ENCODE measurements at places on chromosomes 5 and 9.

DNA sequence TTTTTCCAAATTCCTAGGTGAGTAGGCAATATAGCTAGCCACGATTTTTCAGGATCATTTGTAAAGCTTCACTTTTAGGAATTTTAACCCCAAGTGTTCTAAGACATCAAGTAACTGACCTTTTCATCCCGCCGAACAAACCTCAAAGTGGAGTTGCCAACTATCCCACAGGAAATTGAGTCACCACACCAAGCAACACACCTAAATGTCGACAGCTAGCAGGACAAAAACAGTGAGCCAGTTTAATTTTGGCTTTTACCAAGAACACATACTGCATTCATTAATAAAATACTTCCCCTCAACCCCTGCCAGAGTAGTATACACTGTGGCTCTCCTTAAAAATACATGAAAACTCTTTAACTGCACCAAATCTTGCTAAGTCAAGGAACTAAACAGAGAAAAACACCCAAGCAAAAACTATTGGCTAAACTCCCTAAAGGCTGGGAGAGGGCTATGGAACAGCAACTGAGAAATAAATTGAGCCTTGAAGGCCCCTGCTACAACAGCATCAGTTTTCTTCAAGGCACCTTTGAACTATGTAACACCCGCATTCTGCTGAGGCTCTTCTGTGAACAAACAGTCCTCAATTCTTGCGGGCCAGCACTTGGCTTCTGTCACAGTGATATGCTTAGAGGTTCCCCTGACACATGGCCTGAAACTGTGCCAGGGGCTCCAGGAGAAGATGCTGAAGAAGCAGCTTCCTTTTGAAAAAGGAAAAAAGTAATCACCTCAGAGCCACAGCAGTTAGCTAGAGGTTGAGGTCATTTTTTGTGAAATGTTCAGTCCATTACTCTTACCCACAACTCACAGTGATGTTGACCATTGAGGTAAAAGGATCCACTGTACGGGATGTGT is 459.6 kb downstream of the RAB3C start:
- DNase-seq, result no peak

- no peak for DNase-seq
These were observed 14.8 kb downstream of the NDST1 start for GRCh38 chr5:150522504-150523414.

DNA sequence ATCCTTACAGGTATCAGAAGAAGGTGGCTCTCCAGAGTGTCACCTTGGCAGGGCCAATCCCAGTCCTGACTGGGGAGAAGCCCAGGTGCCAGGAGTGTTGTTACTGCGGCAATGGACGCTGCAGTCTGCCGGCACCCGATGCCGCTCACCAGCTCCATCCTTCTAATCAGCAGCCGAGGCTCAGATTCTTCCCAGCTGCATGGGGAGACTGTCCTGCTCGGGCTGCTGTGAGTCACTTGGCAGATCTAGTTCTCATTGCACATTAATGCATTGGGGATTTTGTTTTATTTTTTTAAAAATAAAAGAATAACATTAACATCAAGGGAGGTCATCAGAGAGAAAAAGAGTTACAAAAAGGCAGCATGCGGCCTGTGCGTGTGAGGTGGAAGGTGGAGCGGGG is 115.8 kb downstream of the MTX3 start:
- DNase-seq, result no peak

GRCh38 chr9:117825609-117826347 is 121.6 kb downstream of the TLR4 start:
- DNase-seq, result peak; percentile 25

GRCh38 chr5:159410480-159410879 is 80.2 kb upstream of the IL12B start:
- DNase-seq, result no peak

DNA sequence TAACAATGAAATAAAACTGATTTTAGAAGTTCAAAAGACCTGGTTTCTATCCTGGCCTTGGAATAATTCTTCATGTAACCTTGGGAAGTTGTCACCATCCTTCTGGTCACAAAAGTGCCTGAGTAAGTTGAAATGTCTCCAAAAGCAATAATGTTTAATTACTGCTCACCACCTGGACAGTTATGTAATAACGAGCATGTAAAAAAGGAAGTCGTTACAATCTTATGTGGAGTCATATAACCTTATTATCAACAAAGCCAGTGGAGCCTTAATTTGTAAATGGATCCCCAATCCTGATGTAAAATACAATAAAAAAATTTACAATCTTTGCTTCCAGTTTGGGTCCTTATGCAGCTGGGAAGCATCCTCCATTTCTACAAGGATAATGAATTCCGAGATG is 64.2 kb upstream of the GPR151 start:
- no peak for DNase-seq

DNA sequence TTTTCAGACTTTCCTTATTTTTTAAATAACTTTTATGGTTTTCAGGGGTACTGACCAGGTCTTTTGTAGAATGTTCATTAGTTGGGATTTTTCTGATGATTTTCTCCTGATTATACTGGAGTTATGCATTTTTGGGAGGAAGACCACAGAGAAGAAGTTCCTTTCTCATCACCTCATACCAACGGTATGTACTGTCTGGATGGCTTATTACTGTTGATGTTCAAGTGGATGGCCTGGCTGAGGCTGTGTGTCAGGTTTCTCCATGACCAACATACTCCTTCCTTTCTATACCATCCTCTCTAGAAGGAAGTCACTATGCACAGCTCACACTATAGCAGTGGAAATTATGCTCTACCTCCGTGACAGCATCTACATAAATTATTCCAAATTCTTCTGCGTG is 71.1 kb upstream of the NR3C1 start:
- no peak for DNase-seq

- no peak for DNase-seq
These were observed 441.5 kb downstream of the CDH18 start for GRCh38 chr5:19546521-19546920.

- no peak for DNase-seq
These were observed 56.0 kb upstream of the UBTD2 start for GRCh38 chr5:172339264-172340180.

DNA sequence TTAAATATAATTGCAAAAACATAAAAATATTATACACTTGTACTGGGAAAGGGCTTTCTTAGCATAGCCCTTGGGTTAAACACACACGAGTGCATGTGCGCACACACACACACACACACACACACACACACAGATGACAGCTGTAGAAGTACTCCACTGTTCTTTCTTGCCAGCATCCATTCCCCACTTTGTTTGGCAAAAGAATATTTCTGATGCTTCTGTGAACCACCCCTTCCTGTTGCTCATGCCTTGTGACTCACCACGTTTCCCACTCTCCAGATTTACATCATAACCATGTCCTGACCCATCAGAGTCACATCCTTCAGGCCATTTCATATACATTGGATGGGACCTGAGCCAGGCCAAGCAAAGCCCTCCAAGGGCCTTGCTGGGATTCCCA is 280.1 kb downstream of the DNAH5 start:
- no peak for DNase-seq

GRCh38 chr9:75013735-75014134 is 14.4 kb downstream of the CARNMT1 start:
- no peak for DNase-seq

- no peak for DNase-seq
These were observed 237.4 kb upstream of the PIK3R1 start for GRCh38 chr5:67978171-67978570.

DNA sequence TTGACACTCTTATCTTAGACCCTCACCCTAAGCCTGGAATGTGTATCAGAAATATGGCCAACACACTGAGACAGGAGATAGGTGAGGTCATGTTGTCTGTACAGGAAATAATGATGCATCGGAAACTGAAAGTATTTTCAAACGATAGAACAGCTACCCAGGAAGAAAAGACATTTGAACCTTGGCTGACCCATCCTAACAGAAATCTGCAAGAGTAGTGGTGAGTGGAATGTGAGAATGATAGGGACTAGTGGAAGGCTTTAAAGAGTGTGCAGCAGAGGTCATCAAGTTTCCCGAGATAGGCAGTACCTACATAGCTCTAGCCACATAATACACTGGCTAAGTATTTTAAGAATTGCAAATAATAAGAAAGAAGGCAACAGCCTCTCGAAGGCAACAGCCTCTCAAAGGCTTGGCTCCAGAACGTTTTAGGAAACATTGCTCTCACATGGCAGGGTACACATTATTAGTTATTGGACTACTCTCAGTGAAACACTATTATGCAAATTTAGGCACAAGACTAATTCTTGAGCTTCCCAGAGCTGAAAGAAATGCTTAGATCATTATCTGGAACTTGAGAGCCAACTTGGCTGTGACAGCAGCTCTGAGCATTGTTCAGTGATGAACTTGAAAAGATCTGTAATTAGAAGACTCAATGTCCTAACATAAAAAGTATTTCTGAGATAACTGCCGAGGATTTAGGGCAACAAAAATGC is 133.1 kb upstream of the FBXL7 start:
- no peak for DNase-seq

- no peak for DNase-seq
These were observed 305.0 kb upstream of the CCNH start for GRCh38 chr5:87717761-87718160.

DNA sequence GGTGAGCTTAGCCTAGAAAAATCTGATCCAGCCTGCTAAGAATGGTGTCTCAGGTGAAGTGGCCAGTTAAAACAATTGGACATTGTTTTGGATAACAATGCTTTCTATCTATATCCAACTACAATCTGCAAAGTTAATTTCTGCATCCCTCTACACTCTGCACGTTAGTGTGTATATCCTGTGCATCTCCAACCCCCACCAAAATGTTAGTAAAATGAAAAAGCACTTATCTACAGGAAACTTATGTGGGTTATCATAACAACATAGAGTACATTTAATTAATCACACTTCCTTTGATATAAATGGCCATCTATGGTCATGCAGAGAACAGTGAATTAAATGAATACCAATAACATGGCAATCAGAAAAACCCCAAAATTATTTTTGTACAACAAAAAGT is 158.7 kb downstream of the NFIB start:
- no peak for DNase-seq

DNA sequence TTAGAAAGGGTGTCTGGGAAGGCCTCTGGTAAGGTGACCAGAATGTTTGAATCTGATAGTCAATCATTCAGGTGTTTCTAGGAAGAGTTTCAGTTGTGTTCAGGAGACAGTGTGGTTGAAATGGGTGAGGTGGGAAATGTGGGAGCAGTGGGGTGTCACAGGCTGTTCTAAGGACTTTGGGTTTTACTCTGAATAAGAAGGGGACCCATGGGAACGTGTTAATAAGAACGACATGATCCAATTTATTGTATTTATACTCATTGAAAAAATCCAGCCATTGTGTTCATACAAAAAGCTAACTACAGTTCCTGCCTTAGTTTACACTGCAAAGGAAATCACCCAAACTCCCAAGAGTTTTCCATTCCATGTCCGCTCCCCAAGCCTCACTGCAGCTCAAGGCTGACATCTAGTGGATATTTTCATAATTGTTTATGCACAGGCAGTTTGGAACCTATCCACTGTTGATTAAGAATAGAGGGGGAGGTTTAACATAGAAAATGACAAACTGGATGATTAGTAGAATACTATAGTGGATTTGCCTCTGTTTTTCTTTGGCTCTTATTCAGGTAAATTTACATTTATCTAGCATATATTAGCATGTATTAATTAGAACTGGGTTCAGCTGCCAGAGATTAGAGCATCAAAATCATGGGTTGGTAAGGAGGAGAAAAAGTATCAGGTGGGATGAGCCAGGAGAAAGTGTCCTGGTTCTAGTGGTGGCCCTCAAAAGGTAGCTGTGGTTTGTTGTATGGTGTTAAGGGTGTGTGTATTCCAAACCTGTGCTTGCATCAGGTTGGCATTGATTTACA is 17.7 kb downstream of the CAVIN4 start:
- peak; percentile 20 for DNase-seq
